ENCODE measurements at places on chromosomes 11 and 22. TPM values are rescaled to one million over a fixed set of nuclear protein-coding genes. Genes with fewer than 3 reads are reported as not detected.

- peak; percentile 14 for DNase-seq
These were observed 4.0 kb downstream of the JRKL start for GRCh38 chr11:96393753-96394348.

DNA sequence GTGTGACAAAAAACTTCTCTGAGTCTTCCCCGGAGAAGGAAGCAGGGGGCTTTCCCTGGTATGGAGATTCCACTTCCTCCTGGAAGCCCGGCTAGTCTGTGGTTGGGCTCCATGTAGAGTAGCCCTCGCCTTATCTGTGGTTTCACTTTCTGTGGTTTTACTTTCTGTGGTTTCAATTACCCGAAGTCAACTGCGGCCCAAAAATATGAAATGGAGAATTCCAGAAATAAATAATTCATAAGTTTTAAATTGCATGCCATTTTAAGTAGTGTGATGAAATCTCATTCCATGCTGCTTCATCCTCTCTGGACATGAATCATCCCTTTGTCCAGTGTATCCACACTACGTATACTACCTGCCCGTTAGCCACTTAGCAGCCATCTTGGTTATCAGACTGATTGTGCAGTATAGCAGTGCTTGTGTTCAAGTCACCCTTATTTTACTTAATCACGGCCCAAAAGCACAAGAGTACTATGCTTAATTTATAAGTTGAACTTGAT lies 275.0 kb upstream of the SESN3 start:
- no peak for DNase-seq

NOX4 gene
- polyA plus RNA-seq = 4.9 TPM

FAM181B gene
- polyA plus RNA-seq = 0.09 TPM

- peak; percentile 69 for DNase-seq
These were observed 65.9 kb downstream of the UBASH3B start for GRCh38 chr11:122721201-122721963.

DNA sequence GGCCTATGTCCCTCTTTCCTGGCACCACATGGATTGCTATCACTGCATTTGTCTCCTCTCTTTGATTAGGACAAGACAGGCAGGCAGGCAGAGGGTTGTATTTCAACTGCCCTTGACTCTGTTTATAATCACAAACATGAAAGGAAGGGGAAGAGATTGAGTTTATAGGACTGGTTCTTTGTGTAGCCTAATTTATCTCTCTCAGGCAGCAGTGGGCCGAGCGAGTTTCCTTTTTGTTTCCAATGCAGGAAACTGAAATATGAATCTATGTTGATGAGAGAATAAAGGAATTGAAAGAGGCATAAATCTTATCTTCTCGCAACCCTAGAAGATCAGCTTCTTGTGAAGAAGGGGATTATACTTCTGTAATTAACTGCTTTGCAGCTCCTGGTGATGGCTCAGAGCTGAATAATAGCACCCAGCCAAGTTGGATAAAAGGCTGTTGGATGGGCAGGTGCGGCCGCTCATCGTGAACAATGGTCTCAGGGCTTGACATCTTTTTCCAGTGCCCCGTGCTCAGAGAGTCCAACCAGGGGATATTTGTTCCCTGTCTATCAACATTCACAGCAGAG lies 80.6 kb upstream of the SYT13 start:
- DNase-seq = no peak

DNA sequence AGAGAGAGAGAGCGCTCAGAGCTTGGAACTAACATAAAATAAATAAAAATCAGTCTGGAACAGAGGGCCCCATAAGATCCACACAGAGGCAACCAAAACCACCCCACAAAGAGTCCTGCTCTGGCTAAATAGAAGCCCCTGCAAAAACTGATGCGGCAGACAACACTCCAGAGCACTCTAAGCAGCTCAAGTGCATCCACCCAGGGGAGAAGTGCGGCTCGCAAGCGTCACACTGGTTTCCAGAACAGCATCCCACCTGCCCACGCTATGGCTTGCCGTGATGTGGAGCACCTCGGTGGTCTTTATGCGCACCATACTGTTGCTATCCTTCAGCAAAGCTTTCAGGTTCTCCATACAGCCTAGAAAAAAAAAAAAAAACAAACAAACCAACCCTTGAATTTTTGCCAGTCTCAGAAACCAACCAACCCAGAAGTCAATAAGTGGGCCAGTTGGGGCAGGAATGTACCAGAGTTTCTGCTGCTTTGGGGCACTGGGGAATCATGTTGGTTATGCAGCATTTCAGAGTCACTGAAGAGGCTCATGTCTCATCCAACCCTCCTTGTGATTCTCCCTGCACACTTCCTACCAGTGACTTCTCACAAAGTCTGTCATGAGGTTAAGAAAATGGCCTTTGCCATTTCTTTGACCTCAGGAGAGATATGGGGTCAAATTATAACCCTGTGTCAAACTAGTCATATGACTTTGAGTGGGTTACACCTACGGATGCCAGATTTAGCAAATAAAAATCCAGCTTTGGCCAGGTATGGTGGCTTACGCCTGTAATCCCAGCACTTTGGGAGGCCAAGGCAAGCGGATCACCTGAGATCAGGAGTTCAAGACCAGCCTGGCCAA lies 3.0 kb downstream of the RSPH14 start:
- DNase-seq = no peak

GRCh38 chr11:63609971-63610580 lies 4.2 kb downstream of the PLAAT3 start:
- no peak for DNase-seq

DNA sequence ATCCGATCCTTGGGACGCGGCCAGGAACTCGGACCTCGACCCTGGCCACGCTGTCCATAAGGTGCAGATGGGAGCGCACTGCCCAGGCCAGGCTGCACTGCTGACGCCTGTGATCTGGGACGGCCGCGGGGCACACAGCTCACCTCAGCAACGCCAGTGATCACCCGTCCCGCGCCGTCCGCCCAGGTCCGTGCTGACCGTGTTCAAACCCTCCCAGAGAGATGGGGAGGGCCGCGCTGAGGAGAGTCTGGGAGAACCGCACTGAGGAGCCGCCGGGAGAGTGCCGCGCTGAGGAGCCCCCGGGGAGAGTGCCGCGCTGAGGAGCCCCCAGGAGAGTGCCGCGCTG lies 636 bp downstream of the KCNQ1OT1 start:
- no peak for DNase-seq

POTEH gene
- not detected for polyA plus RNA-seq

YPEL4 gene
- 1.5 TPM for polyA plus RNA-seq

- no peak for DNase-seq
These were observed 12.3 kb downstream of the PDGFD start for GRCh38 chr11:104151404-104152204.

GRCh38 chr22:33787645-33788456 lies 132.4 kb downstream of the LARGE1 start:
- no peak for DNase-seq

RCOR2 gene
- 9.4 TPM for polyA plus RNA-seq

GRCh38 chr11:29481738-29482137 lies 535.1 kb downstream of the KCNA4 start:
- DNase-seq = no peak

GRCh38 chr11:61162092-61162941 lies 1.1 kb upstream of the VPS37C start:
- DNase-seq = no peak

- no peak for DNase-seq
These were observed 21.7 kb upstream of the BAIAP2L2 start for GRCh38 chr22:38132136-38132535.

DNA sequence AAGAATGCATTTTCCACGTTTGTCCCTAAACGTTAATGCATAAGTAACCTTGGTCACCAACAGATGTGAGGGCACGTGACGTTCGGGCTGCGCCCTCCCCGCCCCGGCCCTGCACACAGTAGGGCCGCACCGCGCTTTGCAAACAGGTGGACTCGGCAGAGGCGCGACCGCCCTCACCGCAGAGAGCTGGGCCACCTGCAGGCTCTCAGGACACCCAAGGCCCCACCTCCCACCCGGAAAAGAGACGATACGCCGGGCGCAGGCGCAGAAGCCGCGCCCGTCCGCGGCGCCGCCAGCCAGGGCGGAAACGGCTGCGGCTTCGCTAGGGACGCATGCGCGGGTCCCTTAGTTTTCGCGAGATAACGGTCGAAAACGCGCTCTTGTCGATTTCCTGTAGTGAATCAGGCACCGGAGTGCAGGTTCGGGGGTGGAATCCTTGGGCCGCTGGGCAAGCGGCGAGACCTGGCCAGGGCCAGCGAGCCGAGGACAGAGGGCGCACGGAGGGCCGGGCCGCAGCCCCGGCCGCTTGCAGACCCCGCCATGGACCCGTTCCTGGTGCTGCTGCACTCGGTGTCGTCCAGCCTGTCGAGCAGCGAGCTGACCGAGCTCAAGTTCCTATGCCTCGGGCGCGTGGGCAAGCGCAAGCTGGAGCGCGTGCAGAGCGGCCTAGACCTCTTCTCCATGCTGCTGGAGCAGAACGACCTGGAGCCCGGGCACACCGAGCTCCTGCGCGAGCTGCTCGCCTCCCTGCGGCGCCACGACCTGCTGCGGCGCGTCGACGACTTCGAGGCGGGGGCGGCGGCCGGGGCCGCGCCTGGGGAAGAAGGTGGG lies at the start of gene FADD:
TSS of gene FADD (plus strand) at position 377 of the 831 bp plus-strand sequence. CDS start at position 541, 164 bp downstream.
- peak; percentile 93 for DNase-seq

DNA sequence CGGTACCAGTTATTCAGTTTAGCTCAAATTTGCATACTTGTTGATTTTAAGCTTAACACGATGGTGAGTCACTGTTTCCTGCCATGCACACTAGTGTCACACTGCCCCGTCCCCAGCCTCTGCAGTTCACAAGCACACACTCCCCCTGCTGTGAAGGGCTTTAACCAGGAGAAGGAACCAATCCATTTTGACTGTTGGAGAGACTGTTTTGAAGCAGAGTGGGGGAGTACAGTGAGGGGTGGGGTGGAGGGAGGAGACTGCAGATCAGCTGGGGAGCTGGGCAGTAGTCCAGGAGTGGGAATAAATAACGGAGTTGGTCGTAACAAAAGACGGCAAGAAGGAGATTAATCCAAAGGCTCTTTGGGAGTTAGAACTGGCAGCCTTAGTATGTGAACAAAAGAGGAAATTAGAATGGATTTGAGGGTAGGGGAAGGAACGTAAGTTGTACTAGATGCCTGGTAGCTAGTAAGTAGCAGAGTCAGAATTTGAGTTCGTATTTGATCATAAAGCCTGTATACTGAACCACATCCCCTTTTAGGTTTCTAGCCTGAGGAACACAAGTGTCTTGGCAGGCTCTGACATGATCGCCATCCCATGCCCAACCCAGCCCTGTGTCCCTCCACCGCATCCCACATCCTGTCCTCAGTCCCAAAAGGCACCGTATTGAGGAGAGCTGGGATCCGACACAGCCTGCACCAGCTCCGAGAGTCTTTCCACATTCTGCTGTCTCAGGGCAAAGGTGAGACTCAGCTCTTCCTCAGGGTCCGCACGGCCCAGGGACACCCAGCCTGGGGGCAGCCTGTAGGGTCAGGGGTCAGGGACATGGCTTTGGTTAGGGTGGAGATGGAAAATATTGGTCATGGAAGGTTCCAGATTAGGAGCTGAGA lies 862 bp downstream of the TPP1 start:
- peak; percentile 57 for DNase-seq

CHADL gene
- polyA plus RNA-seq = 2.6 TPM

C11orf21 gene
- 1.9 TPM for polyA plus RNA-seq

DNA sequence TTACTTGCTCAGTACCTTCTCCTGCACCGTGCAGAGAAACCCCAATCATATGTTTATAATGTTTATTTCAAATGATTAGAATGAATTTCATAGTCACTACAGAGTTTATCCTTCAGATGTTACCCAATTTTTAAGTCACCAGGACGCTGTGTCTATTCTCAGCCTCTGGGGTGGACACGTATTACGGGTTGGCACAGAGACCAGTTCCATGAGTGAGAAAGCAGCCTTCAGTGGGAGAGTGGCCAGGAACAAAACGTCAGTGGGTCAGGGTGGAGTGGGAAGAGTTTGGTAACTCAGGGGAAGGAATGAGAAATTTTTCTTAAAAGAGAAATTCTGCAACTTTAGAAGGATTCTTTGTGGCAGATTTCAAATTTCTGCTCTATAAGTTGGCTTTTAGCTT lies 77.1 kb upstream of the MTMR2 start:
- peak; percentile 75 for DNase-seq

DNA sequence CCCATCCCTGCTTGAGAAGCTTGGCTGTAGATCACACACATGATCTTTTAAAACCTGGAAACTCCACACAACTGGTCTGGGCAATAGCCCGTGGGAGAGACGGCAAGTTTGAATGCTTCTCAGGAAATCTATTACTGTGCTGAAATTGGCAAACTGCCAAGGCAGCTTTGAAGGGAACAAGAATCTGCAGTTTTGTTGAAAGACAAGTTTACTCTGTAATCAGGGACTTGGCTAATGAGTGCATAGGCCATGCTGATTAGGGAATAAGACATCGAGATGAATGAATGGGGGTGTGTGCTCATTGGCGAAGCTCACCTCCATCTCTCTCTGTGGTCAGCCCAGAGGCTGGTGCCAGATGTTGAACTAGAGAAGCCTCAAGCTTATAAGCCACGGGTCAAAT lies 218.8 kb downstream of the HIPK3 start:
- DNase-seq = peak; percentile 27
